Femur (tissue), 1 donor: ENCODE measurements at places on chromosomes 1 and 21.

GRCh38 chr1:75600781-75601180 lies 10.1 kb downstream of the SLC44A5 start:
- no peak for DNase-seq

GRCh38 chr1:145918144-145918991 lies at the start of gene PEX11B:
Gene PEX11B (minus strand): TSS chr1:145918717. CDS start chr1:145918688, 29 bp downstream.
- peak; percentile 93 for DNase-seq

DNA sequence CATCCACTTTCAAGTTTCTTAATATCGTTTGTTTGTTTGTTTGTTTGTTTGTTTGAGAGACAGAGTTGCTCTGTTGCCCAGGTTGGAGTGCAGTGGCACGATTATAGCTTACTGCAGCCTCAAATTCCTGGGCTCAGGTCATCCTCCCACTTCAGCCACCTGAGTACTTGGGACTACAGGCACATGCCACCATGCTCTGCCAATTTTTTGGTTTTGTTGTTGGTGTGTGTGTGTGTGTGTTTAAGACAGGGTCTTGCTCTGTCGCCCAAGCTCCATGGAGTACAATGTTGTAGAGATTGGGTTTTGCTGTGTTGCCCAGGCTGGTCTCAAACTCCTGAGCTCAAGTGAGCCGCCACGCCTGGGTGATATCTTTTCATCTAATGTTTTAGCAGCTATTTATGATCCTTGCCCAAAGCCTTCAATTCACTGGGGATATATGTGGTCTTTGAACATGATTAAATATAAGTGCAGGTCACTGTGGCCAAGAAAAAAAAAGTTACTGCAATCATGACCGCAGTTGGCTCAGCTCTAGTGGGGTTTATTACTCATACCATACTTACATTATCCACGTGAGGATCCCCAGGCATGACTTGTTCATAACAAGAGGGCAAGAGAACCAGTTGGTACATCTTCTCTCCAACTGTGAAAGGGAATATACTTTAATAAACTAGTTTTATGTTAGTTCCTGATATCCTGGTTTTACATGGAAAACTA lies 8.0 kb downstream of the RRP1B start:
- no peak for DNase-seq

DNA sequence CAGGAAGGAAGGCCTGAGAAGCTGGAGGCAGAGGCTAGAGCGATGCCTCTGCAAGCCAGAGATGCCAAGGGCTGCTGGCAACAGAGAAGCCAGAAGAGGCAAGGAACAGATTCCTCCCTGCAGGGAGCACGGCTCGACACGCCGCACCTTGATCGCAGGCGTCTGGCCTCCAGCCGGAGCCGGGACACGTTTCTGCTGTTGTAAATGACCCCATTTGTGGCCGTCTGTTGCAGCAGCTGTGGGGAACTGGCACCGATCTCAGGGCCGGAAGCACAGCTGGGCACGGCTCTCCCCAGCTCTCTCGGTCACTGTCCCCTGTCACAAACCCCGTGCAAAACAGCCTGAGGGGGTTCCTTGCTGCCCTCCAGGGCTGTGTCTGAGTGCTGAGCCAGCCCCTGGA lies 59.6 kb downstream of the SIK1 start:
- peak; percentile 67 for DNase-seq

GRCh38 chr21:15679630-15680029 lies 50.2 kb upstream of the USP25 start:
- no peak for DNase-seq

- DNase-seq: no peak
Observed at GRCh38 chr1:187956975-187957374, 1128.2 kb downstream of the PLA2G4A start.

- no peak for DNase-seq
Observed at GRCh38 chr1:154768456-154769125, 101.5 kb downstream of the KCNN3 start.

DNA sequence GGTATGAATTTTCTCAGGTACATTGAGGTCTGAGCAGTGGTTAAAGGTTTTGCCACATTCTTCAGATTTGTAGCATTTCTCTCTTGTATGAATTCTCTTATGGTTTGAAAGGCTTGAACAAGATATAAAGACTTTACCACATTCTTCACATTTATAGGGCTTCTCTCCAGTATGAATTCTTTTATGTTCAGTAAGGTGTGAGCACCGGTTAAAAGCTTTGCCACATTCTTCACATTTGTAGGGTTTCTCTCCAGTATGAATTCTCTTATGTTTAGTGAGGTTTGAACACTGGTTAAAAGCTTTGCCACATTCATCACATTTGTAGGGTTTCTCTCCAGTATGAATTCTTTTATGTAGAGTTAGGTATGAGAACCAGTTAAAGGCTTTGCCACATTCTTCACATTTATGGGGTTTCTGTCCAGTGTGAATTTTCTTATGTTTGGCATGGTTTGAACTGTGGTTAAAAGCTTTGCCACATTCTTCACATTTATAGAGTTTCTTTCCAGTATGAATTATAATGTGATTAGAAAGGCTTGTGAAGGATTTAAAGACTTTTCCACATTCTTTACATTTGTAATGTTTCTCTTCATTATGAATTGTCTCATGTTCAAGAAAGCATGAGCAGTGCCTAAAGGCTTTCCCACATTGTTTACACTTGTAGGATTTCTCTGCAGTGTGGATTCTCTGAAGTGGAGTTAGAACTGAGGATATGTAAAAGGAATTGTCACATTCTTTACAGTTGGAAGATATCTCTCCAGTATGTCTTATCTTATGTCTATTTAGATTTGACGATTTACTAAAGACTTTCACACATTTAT lies 18.4 kb upstream of the ZNF124 start:
- no peak for DNase-seq
